ENCODE measurements at places on chromosomes 13 and 19. TPM values are rescaled to one million over a fixed set of nuclear protein-coding genes. Genes with fewer than 3 reads are reported as not detected.

- DNase-seq, result no peak
Observed at GRCh38 chr13:45889590-45890243, 38.2 kb upstream of the SIAH3 start.

DNA sequence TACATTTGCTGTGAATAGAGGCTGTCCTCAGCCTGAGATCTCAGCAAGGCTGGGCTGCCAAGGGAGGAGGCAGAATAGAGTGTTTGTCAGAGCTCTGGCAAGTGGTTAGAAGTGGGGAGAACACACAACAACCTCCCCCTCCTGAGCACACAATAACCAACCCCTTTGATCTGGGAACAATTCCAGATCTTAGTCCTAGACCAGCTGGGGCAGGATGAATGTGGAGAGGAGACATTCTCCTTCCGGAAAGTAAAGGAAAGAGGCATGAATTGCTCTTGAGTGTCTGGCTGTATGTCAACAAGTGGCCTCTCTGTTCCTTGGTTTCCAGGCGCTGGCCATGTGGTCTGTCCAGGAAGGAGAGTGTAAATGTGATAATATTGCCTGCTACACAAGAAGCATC lies 114.9 kb upstream of the TMTC4 start:
- DNase-seq, result no peak

MBD3L3 gene
- not detected for total RNA-seq

DNA sequence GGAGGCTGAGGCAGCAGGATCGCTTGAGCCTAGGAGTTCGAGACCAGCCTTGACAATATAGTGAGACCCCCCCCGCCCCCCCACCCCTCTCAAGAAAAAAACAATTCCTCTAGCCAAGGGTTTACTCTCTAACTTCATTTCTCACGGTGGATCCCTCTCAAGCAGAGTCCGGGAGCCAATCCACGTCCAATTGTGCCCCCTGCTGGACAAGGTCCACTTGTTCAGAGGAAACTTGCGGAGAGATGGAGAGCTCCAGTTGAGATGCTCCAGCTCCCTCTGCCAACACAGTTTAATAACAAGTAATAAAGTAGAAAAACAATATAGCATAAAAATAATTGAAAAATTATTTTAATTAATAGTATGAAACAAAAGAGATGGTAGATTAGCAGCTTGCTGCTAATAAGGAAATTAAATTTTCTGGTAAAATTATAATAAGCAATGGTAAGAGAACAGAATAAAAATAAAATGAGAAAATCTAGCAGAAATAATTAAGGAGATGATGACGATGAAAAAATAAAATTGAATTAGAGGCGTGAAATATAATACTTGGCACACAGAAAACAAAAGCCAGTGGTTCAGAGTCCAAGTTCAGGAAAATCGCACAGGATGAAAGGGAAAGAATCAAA lies 14.5 kb upstream of the SIGLEC14 start:
- peak; percentile 78 for DNase-seq

FUT6 gene
- not detected for total RNA-seq

CNN1 gene
- total RNA-seq, result 558 TPM

DNA sequence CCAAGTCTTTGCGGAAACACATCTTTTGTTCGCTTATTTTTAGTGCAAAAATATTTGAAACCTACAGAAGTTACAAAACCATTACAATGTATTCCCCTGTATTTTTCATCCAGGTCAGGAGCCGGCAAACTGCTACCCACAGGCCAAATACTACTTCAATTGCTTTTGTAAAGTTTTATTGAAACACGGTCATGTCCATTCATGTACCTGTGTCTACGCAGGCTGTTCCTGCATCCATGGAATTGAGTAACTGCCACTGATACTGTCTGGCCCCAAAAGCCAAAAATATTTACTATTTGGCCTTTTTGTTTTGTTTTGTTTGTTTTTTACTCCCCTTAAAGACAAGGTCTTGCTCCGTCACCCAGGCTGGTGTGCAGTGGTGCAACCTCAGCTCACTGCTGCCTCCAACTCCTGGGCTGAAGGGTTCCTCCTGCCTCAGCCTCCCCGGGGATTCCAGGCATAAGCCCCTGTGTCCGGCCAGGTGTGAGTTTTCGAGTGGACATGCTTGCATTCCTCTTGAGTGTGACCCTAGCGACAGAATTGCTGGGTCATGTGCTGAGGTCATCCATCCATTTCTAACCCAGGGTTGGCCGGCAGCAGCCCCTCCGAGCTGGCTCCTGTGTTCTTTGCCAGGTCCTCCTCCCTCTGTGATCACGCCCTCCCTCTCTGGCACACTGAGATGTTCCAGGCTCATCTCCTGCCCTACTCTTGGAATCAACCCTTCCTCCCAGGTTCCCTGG lies 10.9 kb upstream of the S1PR4 start:
- no peak for DNase-seq

SLC1A6 gene
- not detected for total RNA-seq

DNA sequence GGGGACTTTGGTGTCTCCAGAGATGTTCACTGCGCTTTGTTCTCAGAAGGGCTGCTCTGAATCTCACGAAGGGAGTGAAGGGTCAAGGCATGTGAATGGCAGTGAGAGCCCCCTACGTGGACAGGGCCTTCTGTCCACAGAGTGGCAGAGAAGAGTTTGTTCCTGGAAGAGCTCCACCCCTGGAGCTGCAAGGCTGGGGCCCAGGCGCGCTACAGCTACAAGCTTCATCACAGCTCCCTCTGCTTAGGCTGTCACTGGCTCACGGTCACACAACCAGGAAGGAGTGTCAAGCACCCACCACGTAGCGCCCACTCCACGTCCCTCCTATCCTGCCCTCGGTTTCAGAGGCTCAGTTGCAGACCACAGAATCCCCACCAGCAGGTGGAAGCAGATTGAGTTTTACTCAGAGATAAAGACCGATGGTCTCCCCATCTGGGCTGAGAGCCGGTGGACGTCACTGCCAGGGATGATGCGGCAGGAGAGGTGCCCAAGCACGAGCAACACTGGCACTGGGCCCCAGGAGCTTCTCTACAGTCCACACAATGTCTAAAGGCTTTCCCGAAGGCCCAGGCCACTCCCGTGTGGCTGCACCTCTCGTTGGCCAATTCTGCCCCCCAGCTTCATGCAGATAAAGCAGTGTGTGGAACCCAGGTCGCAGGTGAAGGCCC lies 23.0 kb upstream of the TFDP1 start:
- DNase-seq, result no peak

TMEM259 gene
- 34.5 TPM for total RNA-seq

DNA sequence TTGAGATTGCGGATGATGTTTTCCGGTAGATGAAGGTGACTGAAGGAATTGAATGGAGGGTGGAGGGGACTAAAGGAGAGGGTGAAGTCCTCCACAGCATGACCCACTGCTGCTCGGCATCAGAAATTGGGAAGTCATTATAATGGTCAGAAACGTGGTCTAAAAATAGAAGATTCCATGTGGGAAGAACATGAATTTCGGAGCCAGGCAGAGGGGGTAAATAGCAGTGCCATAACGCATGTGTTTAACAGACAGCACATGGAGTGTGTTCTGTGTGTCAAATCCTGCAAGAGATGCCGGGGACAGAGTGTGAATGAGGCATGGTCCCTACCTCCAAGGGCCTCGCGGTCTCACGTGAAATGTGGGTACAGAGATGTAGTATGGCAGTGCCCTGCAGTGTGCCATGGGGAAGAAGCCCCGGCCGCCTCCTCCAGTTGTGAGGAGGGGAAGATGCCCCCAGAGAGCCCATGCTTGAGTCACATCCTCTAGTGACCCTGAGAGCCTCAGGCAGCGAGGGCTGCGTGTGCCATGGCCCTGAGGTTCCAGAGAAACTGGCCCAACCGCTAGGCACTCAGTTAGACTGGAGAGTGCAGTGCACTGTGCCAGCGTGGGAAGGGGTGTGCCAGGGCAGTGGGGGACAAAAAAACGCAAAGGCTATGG lies 106.1 kb downstream of the COL4A2 start:
- DNase-seq, result no peak

GRCh38 chr19:10021863-10022262 lies 8.6 kb downstream of the RDH8 start:
- DNase-seq, result no peak

PSG5 gene
- total RNA-seq, result not detected

DNA sequence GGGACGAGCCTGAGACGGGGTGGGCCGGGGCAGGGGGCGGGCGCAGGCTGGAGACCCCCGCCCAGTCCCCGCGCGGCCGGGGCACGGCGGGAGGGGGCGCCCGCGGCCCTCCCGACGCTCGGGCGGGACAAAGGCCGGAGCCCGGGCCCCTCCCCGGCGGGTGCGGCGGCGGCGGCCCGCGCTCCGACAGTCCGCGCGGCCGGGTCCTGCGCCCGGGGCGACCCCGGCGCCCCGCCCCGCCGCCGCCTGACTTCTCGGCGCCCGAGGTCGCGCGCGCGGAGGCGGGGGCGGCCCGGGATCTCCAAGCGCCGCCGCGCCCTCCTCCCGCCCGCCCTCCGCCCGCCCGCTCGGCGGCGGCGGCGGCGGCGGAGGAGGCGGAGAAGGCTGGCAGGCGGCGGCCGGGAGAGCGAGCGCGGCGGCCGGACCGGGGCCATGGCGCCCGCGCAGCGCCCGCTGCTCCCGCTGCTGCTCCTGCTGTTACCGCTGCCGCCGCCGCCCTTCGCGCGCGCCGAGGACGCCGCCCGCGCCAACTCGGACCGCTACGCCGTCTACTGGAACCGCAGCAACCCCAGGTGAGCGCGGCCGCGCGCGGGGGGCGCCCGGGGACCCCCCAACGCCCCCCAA lies at the start of gene EFNA2:
Gene EFNA2, plus strand, starts transcription at position 137 of the 624 bp plus-strand sequence. Its CDS starts 296 bp downstream, at position 433.
- DNase-seq, result no peak

ZNF99 gene
- total RNA-seq, result 0.74 TPM

DNA sequence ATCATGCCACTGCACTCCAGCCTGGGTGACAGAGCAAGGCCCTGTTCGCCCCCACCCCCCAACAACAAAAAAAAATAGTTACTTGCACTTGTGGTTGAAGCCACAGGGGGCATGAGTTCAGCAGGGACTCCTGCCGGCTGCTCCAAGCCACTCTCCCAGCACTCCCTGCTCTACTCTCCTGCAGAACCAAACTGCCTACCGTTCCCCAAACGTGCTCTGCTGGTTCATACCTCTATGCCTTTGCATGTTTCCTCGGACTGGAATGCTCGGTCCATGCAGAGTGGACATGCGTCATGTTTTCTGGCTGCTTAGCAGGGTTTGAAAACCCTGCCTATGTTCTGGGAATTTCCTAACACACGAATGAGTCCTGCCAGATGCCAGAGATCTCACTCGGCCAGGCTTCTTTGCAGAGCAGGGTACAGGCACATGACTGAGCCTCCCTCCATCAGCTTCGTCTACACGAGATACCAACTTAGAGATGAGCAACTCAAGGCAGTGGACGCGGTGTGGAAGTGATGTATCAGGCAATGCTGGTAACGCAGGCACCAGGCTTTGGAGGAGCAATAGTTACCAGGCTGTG lies 8.5 kb upstream of the SLC25A15 start:
- no peak for DNase-seq

GRCh38 chr13:45604892-45605291 lies 10.6 kb downstream of the ERICH6B start:
- no peak for DNase-seq

PTPRH gene
- total RNA-seq, result 3.6 TPM

DNA sequence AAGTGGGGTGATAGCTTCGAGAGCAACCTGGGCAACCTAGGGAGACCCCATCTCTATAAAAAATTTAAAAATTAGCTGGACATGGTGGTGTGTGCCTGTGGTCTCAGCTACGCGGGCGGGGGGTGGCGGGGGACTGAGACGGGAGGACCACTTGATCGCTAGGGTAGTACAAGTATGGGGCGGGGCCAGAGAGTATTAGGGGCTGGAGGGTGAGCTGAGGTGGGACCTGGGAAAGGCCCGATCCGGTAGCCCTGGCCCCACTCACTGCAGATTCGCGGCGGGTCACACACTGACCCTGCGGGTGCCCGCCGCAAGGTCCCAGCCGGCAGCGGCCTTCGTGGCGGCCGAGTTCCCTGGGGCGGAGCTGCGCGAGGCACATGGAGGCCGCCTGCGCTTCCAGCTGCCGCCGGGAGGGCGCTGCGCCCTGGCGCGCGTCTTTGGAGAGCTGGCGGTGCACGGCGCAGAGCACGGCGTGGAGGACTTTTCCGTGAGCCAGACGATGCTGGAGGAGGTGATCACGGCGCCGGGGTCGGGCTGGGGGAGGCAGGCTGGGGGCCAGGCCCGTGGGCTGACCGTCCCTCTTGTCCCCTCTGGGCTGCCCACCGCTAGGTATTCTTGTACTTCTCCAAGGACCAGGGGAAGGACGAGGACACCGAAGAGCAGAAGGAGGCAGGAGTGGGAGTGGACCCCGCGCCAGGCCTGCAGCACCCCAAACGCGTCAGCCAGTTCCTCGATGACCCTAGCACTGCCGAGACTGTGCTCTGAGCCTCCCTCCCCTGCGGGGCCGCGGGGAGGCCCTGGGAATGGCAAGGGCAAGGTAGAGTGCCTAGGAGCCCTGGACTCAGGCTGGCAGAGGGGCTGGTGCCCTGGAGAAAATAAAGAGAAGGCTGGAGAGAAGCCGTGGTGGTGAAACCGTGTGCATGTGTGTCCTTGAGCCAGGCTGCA lies 2.0 kb upstream of the ARHGAP45 start:
- no peak for DNase-seq

CYP2A6 gene
- not detected for total RNA-seq

DNA sequence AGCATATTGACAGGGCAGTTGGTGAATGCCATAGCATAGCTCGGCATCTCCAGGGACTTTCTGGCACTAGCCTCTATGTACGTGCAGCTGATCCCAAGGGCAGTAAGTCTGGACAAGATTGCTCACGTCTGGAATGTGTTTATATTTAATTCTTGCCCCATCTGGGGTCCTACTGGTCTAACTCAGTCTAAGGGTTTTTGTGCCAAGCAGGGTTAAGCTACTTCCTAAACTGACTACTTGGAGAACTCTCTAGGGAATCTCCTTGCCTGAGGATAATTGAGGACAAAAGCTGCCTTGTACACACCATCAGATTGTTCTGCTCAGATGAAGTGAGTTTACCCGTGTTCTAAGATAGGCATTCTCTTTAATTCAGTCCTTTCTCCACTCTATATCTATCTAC lies 358.1 kb downstream of the MYO16 start:
- DNase-seq, result no peak

DNA sequence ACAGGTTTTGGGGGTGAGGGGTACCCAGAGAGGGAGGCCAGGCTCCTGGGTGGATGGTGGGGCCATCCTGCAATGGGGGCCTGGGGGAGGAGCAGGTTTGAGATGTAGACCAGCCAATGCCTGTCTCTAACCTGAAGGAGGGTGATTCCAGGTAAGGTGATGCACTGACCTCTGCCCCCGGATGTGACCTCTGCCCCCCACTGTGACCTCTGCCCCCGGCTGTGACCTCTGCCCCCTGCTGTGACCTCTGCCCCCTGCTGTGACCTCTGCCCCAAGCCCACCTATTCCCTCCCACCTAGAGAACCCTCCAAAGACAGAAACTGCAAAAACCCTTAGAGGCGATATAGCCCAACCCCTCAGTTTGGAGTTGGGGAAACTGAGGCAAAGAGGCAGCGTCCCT lies 10.3 kb upstream of the SPACA4 start:
- DNase-seq, result no peak

DNA sequence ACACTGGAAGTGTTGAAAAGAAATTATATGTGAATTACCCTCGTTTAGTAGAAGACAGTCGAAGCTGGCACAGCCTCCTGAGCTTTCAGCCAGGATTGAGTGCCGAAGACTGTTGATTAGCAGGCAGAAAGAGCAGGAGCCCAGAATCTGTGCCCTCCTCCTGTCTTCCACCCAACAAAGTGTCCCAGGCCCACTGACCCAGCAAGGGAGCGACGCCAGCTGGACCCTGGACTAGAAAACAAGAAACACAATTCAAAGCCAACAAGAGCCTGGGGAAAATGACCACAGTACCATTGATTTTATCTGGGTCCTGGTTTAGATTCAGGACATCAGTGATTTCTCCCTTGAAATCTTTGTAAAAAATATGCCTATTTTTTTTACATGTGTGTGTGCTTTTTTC lies 120.7 kb downstream of the RXFP2 start:
- no peak for DNase-seq

PDE4C gene
- total RNA-seq, result 1.7 TPM

GRCh38 chr19:10611907-10612306 lies 13.4 kb upstream of the SLC44A2 start:
- DNase-seq, result no peak

Measured in urinary bladder (tissue), 4 donors.